HCEC 1CT (cell line): ENCODE measurements at places on chromosomes 5 and 9.

DNA sequence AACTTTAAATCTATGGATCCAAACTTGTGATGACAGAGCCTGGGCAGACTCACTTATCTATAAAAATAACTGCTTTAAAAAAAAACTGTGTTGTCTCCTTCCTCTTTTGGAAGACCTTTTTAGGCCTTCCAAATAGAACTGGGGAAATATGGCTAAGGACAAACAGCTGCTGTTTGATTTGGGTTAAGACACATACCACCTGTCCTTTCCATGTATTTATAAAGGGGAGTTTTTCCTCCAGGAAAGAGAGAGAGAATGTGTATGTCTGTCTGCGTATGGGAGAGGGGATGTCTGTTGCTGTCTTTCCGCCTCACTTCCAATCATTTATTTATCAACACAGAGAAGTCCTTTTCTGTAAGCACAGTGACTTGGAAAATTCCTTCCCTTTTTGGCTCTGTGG is 2.8 kb downstream of the ARHGEF37 start:
- no peak for DNase-seq

GRCh38 chr5:150129454-150129812 is 26.2 kb downstream of the PDGFRB start:
- no peak for DNase-seq

DNA sequence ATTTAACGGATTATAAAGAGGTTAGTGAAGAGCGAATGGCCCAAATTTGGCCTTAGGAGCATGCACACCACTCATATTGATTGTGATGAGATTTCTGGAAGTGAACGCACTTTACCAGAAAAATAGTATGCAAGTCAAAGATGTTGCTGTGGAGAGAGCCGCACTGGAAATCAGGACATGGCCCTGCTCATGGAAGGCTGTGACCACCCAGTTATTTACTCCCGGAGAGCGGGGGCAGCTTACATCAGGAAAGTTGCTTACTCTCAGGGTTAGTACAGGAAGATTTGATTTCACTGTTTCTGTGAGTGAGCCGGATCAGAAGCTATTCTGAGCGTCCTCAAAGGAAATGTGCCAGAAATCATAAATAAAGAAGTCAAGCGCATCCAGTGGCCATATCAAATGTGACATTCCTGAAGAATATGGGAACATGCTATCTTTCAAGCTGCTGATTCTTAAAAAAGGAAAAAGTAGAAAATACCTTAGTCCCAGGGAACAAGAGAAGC is 42.9 kb upstream of the STRBP start:
- no peak for DNase-seq

DNA sequence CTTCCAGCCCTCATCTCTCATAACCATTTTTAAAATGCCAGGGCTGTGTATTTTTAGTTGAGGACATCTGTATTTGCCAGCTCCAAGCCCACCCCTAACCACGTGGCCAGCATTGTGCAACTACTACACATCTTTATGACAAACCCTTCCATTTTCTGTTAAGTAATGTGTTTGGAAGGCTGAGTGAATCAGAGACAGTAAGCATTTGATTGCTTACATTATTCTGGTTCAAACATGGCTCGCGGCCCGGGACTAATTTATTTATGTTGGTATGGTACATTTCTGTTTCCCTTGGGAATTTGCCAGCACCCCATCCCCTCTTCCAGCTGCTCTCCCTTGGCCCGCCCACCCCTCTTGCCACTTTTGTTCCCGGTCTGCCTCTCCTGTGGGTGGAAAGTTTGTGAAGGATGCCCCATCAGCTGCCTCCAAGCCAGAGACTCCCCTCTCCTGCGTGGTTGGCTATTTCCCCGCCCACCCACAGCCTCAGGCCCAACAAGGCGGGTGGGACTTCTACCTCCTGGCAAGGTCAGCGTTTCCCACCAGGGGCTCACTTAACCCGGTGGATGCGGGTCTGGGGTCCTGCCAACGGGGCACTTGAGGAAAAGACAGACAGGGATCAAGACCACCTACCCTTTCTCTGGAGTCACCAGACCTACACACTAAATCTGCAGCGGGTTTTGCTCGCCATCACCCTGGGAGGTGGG is 162.2 kb downstream of the HSD17B3 start:
- DNase-seq, result peak; percentile 94

DNA sequence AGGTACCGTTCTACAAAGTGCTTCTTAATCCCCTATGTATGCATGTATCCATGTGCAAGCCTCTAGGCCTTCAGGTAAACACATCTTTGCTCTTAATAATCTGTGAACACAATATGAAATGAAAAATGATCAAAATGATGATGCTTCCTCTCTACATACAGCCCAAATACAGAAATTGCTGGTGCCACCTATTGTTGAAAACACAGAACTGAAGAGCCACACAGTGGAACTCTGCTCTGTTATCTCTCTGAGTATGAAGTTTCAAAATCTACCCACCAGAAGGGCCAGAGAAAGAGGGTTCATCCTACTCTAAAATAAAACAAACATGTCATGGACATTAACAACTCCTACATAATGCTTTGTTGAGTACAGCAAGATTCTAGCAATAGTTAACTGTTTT is 71.3 kb downstream of the GLIS3 start:
- DNase-seq, result peak; percentile 58
